EL (cell line): ENCODE measurements at places on chromosomes 3 and 15.

DNA sequence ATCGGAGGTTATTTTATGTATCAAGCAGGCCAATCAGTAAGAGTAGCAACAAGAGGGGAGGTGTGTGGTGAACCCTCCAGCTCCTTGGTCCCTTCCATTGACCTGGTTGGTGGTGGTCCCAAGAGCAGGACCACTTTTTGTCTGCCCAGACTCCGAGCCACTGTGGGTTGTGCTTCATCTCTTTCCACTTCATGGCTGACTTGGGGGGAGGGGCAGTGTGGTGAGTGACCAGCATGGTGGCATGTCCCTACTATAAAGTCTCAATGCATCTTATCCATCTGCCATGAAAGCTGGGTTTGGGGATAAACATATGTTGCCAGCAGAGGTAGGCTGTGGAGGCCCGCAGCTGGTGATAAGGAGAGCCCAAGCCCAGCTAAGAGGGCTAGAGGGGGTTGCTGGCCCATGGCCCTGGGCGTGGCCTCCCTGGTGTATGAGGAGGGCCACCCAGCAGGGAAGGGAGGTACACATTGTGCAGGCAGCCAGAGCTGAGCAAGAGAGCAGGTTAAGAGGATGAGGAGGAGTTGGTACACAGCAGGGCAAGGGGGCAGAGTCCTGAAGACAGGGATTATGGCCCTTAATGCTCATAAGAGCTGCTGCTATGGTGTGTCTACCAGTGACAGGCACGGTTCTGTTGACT is 7.0 kb downstream of the AEN start:
- no peak for DNase-seq

DNA sequence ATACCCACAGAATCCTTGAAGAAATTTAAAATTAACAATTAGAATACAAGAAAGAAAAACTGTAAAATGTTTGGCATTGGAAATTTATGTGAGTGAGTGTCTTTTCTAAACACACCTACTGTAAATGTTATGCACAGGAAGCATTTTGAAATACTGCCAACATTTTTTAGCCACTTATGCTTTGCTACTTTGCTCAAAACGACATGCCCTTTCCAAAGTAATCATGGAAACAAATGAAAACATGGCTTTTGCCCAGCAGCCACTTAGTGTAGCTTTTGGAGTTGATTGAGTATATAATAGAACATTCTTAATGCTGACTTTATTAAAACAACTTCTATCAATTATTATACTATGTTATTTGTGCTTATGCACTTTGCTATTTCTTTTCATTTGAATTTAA is 823.0 kb downstream of the CADM2 start:
- no peak for DNase-seq

DNA sequence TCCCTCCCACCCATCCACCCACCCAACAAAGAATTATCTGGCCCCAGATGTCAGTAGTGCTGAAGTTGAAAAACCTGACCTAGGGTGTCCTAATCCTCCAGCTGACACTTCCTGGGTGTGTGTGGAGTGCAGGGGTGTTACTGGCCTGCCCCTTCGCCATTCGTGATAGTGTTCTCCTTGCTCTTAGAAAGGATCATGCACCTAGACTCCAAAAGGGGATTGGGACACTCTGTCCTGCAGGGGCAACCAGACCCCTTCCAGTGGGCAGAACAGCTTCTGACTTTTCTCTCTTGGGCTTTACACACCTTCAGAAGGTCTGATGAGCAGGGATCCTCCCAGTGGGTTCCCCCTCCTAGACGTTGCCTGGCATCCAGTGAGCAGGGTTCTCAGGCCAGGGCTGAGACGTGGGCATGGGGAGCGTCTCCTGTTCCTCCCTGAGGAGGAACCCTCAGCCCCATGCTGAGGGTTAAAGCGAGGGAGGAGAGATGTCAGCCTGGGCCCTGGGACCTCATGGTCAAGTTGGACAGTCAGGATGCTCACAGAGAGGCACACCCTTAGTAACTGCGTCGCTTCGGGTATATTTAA is 75.0 kb downstream of the AAGAB start:
- no peak for DNase-seq

DNA sequence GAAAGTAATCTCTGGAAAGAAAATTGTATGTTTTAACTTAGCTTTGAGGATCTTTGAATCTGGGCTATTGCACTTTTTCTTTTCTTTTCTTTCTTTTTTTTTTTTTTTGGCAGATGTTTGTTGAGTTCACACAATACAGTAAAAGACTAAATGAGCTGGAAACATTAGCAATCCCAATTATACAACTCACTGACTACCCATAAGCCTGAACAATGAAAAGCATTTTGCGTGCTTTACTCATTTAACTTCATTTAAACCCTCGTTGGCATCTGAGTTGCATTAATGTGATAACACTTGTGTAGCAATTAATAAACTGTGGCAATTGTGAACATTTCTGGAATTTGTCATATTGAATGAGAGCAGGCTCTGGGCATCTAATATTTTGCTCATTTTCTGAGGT is 269.4 kb upstream of the RBMS3 start:
- no peak for DNase-seq

- DNase-seq: no peak
These were observed 173.0 kb downstream of the SHQ1 start for GRCh38 chr3:72675243-72675642.

DNA sequence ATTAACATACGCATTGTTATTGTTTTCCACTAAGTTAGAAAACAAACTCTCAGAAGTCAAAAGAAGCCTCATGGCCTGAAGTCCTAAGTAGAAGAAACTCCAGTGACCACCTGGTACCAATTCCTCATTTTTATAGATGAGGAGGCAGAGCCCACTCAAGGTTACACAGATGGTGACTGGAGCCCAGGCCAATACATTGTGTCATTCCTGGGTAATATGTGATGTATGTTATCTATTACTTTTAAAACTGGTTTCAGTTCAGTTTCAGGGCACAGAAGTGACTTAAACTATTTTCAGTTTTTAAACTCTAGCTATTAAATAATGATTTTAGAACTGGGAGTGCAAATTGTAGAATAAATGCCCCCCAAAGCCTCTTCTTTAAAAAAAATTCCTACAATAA is 66.7 kb upstream of the STXBP5L start:
- no peak for DNase-seq

DNA sequence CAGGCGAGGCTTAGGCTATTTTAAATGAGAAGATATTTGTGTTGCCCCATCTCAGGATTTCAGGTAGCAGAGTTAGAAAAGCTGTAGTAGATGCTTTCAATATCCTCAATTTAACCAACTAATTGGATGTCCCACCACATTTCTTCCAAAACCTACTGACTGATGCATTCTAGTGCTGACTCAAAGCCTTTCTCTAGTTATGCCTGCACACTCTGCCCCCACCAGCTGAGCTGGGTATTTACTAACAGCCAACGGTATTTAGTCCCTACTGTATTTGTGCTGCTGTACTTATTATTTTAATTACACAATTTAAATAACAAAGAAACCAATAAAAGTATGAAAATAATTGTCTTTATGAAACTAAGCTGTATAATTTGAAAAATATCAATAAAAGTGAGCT is 139.5 kb downstream of the OSBPL10 start:
- no peak for DNase-seq

- no peak for DNase-seq
These were observed 13.4 kb downstream of the PML start for GRCh38 chr15:74007820-74008371.

GRCh38 chr3:131619821-131620220 is 117.0 kb upstream of the MRPL3 start:
- DNase-seq: no peak

DNA sequence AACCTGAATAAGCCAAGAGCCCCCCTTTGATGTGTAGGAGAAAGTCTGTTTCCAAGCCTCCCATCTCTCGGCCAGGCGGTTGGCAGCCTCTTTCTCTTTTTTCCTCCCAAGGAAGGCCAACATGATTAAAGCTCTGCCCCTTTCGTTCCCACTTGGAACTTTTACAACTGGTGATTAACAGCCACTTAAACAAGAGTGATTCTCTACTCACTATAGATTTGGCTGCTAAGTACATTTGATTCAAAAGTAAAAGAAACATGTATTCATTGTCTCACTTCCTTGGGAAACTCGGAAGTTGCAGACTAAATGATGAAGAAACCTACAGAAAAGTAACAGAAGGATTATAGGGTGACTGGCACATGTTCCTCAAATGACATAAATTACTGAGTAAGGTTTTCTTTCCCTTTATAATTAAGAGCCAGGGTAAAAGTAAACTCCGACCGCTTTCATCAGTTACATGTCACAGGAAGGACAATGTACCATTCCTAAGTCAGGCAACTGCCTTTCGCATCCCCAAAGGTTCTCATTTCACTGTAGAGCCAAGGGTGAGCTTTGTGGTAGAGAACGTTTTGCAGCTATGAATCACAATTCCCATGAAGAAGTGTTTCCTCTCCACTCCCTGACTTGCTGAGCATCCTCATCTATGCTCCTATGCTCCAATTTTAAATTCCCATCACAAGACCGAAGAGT is 72.7 kb downstream of the MB21D2 start:
- DNase-seq: peak; percentile 72

DNA sequence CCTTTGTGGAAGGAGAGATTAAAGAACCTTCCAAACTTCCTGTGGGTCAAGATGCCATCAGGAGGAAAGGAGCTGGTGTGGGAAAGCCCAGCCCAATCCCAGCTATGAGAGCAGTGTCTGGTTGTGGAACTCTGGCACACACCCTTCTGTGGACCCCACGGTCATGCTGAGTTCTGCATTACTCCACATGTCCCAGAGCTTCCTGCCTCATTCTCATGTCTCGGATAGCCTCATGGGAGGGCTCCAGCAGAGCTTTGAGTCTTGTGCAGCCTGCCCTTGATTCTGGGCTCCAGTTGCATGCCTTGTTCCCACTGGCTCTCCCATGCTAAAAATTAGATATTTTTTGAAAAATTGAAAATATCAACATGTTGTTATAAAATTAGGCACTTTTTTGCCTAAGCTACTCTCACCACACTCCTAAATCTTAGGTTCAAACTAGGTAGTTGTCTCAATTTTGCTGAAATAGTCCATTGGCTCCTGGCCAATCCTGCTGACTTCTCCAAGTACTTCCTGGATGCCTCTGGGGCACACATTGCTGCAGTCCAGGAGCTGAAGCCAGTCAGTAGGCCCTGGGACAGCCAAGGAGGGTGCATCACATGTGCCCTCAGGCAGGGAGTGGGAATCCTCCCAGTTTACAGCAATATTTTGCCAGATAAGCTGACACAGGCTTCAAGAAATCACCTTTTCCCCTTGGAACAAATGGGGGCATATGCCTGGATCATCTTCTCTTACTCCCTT is 144.3 kb downstream of the EEFSEC start:
- DNase-seq: peak; percentile 88

DNA sequence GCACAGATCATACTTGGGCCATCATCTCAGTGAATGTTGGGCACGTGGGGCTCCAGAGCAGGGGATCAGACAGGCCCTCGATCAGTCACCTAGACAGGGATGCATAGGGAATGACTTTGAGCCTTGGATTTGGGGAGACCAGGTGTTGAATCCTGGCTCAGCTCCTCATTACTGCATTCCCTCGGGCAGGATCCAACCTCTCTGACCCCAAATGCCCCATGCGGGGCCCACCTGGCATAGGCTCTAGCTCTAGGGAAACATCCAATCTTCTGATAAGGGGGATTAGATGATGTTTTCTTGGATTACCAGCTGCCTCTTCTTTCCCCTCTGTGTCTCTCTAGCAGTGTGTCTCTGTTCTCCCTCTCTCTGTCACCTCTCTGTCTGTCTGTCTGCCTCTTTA is 22.7 kb downstream of the LOXL1 start:
- DNase-seq: no peak

DNA sequence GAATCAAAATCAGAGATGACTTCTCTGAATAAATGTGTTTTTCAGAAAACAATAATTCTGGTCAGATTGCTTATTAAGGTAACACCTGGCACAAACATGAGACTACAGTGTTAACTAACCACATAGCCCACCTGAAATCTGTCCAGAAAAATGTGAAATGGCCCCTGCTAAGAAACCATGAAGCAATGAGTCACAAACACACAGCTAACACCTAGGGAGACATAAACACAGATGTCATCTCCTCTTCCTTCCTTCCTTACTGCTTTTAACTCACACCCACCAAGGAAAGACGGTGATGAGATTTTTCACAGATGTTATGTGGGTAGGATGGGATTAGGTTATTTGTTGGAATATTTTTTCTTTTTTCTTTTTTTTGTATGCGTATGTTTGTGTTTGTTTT is 315.0 kb upstream of the STAC start:
- DNase-seq: no peak

GRCh38 chr15:94265009-94265408 is 33.6 kb downstream of the MCTP2 start:
- DNase-seq: no peak

DNA sequence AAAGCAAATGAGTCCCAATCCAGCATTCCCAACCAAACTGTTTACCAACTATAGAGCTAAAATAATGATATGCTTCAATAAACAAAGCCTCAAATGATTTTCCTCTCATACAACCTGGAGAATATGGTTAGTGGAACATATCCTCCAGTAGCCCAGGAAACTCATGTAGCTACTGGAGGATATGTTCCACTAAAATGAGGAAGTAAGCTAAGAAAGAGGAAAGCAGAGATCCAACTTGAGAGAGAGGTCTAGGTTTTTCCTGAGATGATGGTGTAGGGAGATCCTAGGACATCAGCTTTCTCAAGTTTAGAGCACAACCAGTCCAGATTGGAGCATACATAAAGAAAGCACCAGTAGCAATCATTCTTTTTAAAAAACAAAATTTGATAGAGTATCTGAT is 44.6 kb upstream of the SLC4A7 start:
- no peak for DNase-seq

GRCh38 chr3:48064292-48064829 is 48.1 kb upstream of the MAP4 start:
- DNase-seq: peak; percentile 42

DNA sequence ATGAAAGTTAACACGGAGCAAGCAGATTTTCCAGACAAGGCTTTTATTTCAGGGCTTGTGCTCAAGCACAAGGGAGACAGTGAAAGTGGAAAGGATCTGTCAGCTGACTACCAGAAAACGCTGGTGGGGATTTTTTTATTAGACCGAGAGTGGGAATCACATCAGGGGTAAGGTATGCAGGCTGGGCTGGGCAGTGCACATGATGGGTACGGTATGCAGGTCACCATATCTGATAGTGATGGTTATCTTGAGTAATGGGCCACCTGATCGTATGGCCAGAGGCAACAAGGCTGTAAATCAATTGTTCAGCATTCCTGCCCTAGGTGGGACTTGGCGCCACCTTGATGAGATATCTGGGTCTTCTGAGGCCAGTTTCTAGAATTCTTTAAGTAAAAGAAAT is 36.9 kb upstream of the PIAS1 start:
- no peak for DNase-seq

GRCh38 chr3:46312991-46313390 is 40.9 kb upstream of the CCR2 start:
- peak; percentile 34 for DNase-seq
